Dermis blood vessel endothelial cell (primary cell): ENCODE measurements at places on chromosomes 11 and 22. TPM values are rescaled to one million over a fixed set of nuclear protein-coding genes. Genes with fewer than 3 reads are reported as not detected.

DNA sequence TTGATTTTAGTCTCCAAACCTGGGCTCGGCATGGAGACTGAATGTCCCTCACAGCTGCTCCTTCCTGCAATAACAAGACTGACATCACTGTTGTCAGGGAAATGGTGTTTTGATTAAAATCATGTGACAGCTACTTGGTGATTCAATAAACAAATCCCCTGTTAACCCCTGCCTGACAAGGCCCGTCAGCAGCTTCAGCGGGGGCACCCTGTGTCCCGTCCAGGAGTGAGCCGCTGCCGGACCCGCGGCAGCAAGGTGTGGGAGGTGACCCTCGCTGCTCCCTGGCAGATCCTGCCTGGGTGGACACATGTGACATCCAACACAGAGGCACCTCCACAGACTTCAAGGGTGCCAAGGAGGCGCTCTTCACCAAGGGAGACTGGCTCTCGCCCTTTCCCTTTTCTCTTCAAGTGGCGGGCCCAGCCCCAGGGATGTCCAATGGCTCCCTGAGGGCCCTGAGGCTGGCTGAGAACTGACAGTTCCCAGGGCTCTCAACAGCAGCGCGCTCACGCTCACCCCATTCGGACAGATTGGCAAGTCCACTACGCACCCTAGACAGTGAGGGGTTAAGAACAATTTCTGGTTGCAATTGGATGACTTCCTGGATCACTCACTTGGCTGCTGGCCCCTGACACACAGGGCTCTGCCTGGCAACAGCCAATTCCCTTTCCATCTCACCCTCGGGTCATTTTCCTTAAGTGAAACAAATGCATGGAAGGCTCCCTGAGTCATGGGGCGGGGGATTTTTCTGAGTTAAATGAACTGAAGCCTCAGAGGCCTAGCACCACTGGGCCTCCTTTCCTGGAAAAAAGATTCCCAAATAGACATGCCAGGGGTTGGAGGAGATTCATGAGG lies 30.7 kb downstream of the PPP2R1B start:
- DNase-seq: peak; percentile 99

Gene CRYBB1
- 0.09 TPM in 1 of 2 replicates, not detected in the other for total RNA-seq

DNA sequence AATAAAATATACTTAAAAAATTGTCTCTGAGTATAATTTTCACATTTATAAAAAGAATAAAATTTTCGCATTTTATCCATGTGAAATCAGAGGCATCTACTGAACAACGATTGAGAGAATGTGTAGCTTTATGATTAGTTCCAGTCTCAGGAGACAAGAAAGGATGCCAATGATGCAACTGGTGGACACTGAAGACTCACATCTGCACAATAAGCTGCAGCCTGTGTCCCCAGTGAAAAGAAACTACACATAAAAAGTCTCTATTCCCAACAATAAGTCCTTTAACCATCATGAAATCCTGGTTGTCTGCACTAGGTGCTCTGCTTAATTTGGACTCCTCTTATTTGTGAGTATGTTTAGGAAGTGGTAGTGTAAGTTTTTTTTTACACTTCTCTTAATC lies 22.0 kb downstream of the OR5AS1 start:
- no peak for DNase-seq

GRCh38 chr11:933936-934335 lies 8.3 kb downstream of the AP2A2 start:
- no peak for DNase-seq

Gene SAA4
- not detected in 2 replicates for total RNA-seq

Gene LIF
- total RNA-seq: 1.1 and 1.7 TPM in 2 replicates

Gene IL18
- total RNA-seq: 0.33 and 0.34 TPM in 2 replicates

- DNase-seq: no peak
These were observed 83.2 kb downstream of the ST3GAL4 start for GRCh38 chr11:126438691-126439090.

- no peak for DNase-seq
These were observed 2.4 kb upstream of the TNNT3 start for GRCh38 chr11:1916986-1917522.

DNA sequence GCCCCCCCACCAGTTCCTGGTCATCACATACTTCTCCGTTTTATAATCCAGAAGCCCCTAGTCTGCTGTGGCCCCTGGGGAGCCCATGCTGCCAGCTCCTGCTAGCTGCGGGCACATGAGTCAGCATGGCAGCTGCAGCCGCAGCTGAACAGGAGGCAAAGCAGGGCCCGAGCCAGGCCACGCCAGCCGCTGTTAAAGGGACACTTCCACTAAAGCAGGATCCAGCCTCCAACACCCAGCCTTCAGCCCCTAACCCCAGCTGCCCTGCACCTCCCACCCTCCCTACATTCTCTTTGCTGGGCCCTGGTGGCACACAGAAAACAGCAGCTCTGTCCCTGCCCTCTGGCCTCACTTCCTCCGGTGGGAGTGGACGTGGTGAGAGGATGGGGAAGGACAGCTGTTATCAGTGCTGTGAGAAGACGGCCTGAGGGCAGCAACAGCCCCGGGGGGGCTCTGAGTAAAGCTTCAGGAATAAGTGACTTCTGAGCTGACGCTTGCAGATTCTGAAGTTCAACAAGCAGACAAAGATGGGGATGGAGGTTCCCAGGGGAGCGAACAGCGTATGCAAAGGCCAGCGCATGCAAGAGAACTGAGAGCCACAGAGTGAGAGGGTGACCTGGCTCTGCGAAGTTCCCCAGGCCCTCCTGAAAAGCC lies 688 bp upstream of the LRRC74B start:
- DNase-seq: peak; percentile 17

DNA sequence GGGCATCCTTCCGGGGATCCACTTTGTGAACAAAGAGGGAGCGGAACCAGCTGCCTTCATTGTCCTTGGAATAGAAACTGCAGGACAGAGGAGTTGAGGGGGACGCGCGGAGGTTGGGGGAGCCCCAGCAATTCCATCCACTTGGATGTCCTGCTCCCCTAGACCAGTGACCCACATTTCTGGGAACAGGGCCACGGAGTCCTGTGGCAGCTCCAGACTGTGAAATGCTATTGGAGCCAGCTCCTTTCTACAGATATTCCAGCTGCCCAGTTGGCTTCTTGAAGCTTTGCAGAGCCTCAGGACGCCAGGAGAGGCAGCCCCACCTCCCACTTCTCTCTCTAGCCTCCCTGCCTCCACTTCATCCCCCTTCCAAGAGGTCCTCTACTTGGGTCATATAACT lies 10.5 kb downstream of the NIPSNAP1 start:
- DNase-seq: no peak

Gene FGF3
- total RNA-seq: not detected in 2 replicates

Gene ACRV1
- total RNA-seq: not detected in 2 replicates

DNA sequence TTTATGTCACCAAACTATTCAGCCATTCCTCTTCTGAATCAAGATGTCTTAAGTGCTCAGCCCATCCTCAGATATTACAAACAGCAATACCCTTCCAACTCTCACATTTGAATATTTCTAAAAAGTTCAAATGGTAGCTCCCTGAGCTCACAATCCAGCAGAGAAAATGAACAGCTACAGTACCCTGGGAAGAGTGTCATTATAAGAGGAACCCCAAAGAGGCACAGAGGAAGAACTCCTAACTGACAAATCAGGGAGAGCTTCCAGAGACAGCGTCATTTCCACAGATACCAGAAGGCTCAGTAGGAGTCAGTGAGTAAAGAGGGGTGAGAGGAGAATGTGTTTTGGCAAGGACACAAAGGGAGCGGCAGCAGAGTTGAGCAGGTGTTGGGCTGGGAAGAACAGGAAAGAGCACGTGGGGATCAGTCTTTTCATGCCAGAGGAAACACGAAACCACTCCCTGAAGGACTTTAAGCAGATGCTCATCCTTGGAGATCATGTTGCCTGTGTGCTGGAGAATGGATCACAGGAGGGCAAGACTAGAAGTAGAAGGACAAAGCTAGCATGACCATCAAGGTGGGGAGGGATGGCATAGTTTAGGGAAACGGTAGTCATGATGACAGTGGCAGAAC lies 4.3 kb downstream of the CLTCL1 start:
- no peak for DNase-seq

Gene FDXACB1
- 1.9 and 2.0 TPM in 2 replicates for total RNA-seq

Gene DTX4
- 28.1 and 32.9 TPM in 2 replicates for total RNA-seq

DNA sequence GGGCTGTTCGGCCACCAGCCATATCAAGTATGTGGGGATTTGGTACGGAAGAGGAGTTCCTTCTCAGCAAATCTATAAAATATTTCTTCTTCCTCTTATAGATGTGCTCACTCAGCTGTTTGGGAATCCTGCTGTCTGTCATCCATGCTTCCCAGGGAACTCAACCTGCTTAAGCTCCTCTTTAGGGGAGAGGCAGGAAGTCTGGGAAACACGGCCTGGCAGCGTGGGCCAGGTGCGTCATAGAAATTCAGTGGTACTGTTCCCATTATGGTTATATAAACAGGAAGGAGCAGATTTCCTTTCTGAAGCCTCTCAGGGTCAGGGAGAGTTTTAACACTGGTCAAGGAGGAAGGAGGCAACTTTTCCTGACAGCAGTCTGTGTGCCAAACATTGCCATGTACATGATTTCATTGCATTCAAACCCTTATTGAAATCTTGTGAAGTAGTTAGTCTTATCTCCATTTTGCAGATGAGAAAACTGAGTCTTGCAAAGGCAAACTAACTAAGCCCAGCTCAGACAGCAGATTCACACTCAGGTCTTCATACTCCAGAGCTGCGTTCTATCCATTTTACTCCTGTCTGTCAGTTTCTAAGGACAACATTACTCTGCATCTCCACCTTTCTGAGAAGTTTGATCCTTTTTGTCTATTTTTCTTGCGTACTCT lies 35.4 kb upstream of the AMOTL1 start:
- DNase-seq: peak; percentile 97

DNA sequence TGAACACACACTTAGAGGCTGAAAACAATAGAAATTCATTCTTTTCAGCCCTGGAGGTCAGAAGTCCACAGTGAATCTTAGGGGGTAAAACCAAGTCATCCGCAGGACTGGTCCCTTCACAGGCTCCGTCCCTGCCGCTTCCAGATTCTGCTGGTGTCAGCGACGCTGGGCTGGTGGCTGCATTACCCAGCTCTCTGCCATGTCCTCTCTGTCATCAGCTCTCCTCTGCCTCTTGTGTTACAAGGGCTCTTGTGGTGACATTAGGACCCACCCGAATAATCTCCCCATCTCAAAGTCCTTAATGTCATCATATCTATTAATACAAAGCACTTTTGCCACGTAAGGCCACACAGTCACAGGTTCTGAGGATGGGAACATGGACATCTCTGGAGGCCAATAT lies 47.7 kb upstream of the ANO1 start:
- no peak for DNase-seq

DNA sequence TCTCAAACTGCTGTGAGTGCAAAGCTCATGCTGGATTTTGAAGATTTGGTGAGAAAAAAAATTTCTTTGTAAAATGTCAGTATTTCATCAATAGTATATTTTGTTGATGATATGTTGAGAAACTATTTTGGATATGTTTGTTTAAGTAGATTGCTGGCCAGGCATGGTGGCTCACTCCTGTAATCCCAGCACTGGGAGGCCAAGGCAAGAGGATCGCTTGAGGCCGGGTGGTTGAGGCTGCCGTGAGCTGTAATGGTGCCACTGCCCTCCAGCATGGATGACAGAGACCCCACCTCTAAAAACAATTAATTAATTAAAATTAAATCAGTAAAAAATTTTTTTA lies 6.9 kb upstream of the IFITM3 start:
- no peak for DNase-seq

Gene TPBGL
- total RNA-seq: 0.17 TPM in 1 of 2 replicates, not detected in the other

- DNase-seq: no peak
These were observed 2.2 kb downstream of the INPP5J start for GRCh38 chr22:31124811-31125465.

Gene ZNF214
- 0.19 and 1.7 TPM in 2 replicates for total RNA-seq

GRCh38 chr11:47587723-47588326 lies 1.3 kb downstream of the FAM180B start:
- DNase-seq: no peak

- peak; percentile 45 for DNase-seq
These were observed 84.1 kb downstream of the C22orf31 start for GRCh38 chr22:28977481-28977971.

DNA sequence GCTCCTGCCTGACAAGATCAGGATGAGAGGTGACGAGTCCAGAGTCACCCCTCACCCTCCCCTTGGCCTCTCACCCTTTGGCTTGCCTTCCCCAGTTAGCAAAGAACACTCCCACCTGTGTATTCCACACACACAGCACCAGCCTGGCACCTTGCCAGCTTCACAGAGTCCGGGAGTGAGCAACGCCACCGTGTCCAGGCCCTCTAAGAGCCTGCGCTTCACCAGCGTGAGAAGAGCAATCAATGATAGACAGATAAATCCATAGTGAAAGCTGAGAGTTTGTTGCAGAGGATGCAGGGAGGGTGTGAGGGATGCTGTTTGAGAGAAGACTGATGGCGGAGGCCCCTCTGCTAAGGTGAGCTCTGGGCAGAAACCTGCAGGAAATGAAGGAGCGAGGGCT lies 404.5 kb downstream of the LARGE1 start:
- no peak for DNase-seq

Gene SCUBE1
- 0.42 TPM in 1 of 2 replicates, not detected in the other for total RNA-seq

- DNase-seq: no peak
These were observed 21.8 kb upstream of the UPK3A start for GRCh38 chr22:45262931-45263462.

DNA sequence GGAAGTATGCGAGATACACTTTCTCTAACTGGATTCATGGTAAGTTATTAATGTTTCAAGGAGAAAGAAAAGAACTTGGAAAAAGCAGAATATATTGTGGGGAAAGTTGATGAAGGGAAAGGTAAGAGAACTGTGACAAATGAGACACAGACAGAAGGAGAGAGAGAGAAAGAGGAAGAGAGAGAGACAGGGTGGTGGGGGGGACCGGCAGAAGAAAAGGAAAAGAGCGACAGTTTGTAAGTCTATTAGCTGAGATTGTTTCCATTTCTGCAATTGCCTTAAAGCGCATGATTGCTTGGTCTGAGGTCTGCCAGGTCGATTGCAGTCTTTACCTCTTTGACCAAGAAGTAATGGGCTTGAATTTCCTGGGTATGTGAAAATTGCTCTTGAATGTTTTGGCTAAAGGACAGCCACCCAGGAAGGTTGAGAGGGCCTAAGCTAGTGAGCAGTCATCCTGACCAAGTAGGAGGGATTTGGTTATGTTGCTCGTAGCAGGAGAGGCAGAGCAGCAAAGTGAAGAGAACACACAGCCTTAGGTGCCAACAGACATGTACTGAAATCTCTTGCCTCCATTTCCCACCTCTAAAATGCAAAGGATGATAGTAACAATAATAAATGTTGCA lies 23.6 kb upstream of the TMA7B start:
- DNase-seq: no peak

DNA sequence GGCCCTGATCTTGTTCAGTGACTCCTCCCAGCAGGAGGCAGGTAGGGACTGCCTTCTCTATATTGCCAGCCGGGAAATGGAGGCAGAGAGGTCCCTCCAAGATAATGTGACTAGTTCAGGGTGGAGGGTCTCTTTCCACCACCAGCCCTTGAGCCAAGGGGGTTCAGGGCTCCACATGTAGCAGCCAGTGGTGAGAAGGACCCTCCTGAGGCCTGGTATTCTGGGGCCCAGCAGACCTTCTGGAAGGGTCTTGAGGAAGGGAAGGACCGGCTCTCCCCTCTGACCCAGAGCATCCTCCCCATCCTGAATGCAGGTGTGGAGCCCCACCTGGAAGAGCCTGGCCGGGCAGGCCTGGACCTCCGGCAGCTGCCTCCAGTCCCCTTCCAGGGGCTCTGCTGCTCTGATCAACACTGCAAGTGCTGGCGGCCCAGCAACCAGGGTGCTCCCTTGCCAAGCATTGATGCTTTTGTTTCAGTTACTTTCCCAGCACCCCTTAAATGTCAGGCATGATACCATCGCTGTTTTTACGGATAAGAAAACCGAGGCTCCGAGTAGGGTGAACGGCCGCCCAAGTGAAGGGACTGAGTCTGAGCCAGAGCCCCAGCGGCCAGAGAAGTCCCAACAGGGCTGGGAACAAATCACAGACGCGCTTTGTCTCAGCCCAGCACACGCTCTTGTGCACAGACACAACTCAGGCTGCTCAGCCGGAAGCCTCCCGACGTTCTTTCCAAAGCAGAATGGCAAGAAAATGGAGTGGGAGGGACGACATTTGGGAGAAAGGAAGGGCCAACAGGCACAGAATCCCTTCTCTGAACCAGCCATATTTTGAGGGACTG lies 38.8 kb downstream of the DKK3 start:
- no peak for DNase-seq
